Thoracic aorta (tissue), 2 donors: ENCODE measurements at places on chromosomes 11 and 22.

GRCh38 chr22:31305194-31305593 is 12.9 kb upstream of the PIK3IP1 start:
- DNase-seq = no peak

DNA sequence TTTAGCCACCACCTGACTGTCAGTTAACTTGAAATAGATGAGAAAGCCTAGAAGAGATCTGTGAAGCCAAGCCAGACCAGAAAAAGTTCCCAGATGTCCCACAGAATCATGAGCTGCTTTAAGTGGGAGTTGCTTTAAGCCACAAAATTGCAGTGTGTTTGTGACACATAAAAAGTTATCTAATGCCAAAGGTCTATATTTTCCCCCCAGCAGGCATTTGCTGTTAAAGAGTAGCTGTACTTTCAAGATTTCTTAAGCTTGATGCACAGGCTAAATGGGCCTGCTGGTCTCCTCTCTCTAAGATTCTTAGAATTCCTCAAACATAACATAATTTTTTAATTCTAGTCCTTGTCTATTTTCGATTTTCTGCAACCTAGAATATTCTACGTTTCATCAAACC is 825.7 kb downstream of the FAM181B start:
- no peak for DNase-seq

GRCh38 chr11:67469508-67469811 is 409 bp upstream of the TMEM134 start:
- DNase-seq = no peak

- DNase-seq = no peak
Measured at GRCh38 chr11:64607381-64607985, 16.5 kb downstream of the SLC22A12 start.

DNA sequence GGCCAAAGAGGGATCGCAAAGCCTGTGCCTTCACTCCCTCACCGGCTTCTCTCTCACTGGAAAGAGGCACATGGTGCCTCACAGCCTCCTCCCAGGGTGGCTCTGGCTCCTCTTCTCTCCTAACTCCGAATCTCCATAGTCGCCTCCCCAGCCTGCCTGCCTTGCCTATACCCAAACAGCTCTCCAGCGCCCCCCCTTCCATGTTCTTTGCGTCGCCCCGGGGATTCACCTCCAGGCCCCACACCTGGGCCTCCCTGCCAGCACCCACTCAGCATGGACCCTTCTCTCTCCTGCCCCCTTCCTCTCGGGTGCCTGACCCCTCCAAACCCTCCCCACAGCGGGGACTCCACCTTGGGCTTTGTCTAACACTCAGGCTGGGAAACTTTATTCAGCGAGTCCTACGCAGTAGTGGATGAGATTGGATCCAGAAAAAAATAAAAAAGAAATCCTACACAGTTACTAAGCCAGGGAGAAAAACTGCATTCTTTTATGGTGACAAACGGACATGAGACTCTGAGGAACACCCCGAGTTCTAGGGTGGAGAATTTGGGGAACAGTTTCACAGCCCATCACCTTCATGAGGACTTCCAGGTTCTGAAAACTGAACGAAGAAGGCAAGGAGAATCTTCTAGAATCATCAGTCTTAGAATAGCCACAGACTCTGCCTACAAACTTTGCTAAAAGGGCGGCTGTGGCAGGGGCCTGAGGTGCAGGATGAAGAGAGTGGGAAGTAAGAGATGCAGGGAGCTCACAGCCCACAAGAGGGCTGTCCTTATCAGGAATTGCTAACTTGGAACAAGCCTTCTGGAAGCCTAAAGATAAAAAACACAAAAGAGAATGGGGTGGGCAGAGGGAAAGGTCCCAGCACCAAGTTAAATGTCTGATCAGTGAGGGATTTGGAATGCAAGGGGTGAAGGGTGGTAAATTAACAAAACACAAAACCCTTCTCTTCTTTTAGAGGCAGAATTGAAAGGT is 5.3 kb downstream of the PPM1F start:
- DNase-seq = no peak

- no peak for DNase-seq
Measured at GRCh38 chr11:3044004-3044403, 13.2 kb downstream of the CARS1 start.

GRCh38 chr22:45291931-45292290 is 7.2 kb downstream of the UPK3A start:
- DNase-seq = no peak

GRCh38 chr11:45106440-45106839 is 40.0 kb upstream of the PRDM11 start:
- DNase-seq = no peak

DNA sequence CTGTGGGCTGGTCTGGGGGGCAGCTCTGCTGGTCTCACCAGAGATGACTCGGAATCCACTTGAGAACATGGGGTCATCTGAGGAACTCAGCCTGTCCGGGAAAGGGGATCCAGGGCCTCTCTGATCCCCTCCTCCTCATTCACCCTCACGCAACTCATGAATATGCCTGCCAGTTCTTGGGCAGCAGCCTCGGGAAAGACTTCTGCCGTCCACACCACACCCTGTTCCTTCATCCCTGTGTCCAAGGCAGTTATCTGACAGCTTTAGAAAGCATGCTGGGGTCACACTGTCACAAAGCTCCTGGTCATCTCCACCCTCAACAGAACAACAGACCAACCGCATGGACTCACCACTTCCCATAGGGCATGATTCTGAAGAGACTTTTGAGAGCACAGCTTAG is 88.3 kb downstream of the AMOTL1 start:
- DNase-seq = no peak

GRCh38 chr11:62435846-62436660 is 17.2 kb downstream of the SCGB1A1 start:
- no peak for DNase-seq

- no peak for DNase-seq
Measured at GRCh38 chr11:112795142-112795815, 165.9 kb upstream of the NCAM1 start.

DNA sequence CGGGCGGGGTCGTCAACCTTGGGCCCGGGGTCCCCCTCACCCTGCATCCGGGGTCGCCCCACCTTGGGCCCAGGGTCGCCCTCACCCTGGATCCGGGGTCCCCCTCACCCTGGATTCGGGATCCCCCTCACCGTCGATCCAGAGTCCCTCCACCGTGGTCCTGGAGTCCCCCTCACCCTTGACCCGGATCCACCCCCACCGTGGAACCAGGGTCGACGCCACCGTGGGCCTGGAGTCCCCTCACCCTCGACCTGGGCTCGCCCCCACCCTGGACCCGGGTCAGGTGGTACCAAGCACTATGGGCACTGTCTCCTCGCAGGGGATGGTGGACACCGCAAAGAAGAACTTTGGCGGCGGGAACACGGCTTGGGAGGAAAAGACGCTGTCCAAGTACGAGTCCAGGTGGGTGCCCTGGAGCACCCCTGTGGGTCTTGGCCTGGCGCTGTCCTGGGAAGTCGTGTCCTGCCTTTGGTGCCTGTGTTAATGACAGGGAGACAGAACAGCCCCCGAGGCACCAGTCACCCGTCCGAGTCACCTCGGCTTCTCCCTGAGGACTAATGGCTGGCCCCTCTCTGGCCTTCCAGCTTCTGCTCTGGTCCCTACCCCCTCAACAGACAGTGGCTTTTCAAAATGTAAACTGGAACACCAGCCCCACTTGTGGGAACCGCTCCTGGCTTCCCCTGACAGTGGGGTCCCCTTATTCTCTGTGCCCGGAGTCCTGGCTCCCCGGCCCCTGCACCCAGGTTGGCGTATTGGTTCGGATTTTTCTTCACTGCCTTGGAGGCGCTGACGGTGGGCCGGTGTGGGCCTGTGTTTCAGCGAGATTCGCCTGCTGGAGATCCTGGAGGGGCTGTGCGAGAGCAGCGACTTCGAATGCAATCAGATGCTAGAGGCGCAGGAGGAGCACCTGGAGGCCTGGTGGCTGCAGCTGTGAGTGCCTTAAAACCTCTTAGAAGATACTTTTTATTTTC is 762 bp downstream of the CRELD2 start:
- no peak for DNase-seq
